ENCODE measurements at places on chromosomes 13 and 19.
A peak's percentile ranks its signal among the peaks of the same experiment; 100 is the strongest.

GRCh38 chr19:41416194-41416674, 10.9 kb downstream of the B3GNT8 start:
- DNase-seq = no peak

DNA sequence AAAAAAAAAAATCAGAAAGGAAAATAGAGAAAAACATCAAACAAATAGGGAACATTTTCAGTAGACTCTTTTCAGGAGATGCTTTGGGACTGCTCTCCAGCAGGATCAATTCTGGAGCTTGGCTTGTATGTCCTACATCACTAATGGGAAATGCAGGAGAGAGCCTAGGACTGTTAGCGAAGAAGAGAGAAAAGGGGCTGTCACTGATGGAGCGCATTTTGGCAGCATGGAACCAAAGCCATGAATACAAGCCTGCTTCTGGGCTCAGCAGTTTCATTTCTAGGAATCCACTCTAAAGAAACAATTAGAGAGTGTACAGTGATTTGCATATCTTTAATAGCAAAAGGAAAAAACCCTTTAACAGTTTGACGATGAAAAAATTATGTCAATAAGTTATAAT, 203.9 kb downstream of the NUFIP1 start:
- no peak for DNase-seq

GRCh38 chr19:37007587-37008220, 70.5 kb upstream of the ZNF420 start:
- DNase-seq = peak; percentile 75

- DNase-seq = no peak
Observed at GRCh38 chr13:45219938-45220375, 19.1 kb upstream of the KCTD4 start.

DNA sequence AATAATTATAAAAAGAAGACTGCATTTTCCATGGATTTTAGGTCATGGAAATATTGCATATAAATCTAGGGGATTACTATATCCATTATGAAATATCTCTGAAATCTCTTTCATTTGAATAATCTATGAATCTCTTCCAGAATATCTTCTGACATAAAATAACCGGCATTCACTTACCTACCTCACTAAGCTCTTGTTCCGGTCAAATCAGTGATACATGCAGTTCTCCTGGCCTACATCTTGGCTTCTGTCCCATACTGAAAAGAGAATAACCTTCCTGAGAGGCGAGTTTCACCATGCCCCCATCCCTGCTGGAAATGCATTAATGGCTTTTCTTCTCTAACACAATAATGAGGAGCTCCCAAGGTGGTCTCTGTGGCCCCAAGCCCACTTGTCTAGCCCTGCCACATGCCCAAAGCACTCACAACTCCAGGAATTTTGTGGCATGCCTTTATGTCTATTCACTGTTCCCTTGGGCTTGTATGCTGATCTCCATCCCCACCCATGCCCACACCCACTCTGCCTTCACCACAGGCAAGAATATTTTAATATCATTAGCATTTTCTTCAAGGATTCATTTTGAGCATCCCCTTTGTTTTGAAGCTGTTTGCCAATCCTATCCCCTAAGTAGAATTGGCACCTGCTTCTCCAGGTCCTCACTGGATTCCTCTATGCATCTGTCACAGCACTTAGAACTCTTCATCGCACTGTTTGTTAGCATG, 401.6 kb downstream of the COG6 start:
- DNase-seq = no peak

GRCh38 chr19:30341611-30342201, 30.5 kb upstream of the ZNF536 start:
- no peak for DNase-seq

DNA sequence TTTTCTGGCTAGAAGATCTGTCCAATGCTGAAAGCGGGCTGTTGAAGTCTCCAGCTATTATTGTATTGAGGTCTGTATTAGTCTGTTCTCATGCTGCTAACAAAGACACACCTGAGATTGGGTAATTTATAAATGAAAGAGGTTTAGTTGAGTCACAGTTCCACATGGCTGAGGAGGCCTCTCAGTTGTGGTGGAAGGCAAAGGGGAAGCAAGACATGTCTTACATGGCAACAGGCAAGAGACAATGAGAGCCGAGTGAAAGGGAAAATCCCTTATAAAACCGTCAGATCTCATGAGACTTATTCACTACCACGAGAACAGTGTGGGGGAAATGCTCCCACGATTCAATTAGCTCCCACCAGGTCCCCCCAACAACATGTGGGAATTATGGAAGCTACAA, 980.4 kb downstream of the SLITRK5 start:
- DNase-seq = no peak

DNA sequence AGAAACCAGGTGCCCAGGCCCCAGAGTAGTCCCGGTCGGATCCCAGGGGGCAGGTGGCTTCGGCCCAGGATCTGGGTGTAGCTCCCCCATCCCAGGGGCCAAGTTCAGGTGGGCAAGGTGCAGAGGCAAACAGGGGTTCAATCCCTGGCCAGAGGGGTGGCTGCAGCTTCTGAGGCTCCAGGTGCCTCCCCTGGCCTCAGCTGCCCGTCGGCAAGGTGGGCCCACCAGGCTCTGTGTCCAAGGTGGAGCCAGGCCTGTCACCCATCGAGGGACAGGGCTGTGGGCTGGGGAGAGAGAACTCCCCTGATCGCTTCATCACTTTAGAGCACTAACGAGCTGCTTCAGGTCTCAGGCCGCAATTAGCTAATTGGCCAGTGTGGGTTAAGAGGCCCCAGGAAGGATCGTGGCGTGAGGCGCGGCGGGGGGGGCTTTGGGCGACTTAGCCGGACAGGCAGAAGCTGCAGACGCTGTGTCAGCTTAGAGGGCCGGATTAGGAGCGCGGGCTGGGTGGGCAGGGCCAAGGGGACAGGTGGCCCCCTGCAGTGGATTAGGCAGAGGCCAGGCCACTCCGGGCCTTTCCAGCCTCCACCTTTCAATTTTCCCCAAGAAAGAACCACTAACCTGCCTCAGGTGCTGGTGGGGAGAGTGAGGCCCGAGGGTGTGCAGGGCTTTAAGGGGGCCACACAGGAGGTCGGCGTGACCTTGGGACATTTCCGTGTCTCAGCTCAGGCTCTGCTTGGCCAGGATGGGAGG, 2.8 kb upstream of the RAX2 start:
- no peak for DNase-seq

DNA sequence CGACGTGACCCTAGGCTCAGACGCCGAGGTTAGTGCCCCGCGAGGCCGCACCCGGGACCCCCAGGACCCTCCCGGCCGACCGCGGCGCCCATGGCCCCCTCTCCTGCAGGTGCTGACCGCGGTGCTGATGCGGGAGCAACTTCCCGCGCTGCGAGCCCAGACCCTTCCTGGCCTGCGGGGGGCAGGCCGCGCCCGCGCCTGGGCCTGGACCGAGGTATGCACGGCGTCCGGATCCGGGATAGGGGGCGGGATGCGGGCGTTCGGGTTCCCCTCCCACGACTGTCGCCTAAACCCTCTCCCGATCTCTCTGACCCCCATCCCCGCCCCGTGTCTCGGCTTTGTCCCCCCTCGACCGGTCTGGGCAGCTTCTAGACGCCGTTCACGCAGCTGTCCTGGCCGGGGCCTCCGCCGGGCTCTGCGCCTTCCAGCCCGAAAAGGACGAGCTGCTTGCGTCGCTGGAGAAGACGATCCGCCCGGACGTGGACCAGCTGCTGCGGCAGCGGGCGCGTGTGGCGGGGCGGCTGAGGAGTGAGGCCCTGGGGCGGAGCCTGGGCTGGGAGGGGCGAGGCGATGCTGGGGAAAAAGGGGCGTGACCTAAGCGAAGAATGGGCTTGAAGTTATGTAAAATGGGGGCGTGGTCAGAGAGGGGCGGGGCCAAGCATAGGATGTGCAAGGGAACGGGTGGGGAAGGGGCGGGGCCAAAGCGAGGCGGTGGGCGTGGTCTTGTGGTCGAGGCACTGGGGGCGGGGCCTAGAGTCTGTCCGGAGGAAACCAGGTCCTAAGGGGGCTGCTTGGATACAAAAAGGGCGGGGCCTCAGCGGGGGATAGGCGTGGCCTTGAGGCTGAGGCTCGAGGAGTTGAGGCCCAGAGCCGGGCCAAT, 16.0 kb upstream of the COLGALT1 start:
- DNase-seq = peak; percentile 100
